ENCODE measurements at places on chromosomes 2 and 18.

- DNase-seq: no peak
These were observed 235.3 kb upstream of the PXDN start for GRCh38 chr2:1979569-1979968.

GRCh38 chr2:57453945-57454344 is 592.7 kb upstream of the VRK2 start:
- DNase-seq: no peak

- no peak for DNase-seq
These were observed 74.7 kb upstream of the TEX51 start for GRCh38 chr2:126823951-126824350.

DNA sequence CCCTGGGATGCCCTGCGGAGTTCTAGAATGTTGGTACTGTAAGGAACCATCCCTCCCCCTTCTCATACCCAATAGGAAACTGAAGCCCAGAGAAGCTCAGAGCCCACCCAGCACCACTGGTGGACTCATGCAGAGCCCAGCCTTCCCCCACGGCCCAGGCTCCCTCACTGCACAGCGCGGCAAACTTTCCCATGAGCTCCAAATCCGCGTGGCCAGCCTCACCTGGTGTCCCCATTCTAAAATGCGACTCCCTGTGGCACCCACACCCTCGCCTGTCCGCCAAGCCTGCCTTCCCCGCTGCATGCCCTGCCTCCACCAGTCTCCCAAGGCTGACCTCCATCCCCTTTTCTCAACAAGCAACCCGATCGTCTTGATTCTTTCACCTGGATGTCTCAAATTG is 51.1 kb downstream of the PTGR3 start:
- no peak for DNase-seq

- no peak for DNase-seq
These were observed 167.2 kb upstream of the SATB2 start for GRCh38 chr2:199624958-199625357.

DNA sequence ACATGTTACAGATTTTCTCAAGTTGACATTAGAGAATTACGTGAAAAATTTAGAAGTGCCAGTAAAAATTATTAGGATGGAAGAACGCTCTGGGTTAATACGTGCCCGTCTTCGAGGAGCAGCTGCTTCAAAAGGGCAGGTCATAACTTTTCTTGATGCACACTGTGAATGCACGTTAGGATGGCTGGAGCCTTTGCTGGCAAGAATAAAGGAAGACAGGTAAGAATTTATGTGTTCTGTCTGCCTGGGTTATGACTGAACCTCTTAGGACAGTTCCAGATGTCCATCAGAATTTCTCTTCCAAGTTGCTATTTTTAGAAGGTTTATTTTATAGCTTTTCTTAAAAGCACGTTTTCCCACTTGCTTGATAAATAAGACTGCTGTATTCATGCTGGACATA is 371.0 kb downstream of the GALNT13 start:
- no peak for DNase-seq

- no peak for DNase-seq
These were observed 194.1 kb downstream of the PRKCE start for GRCh38 chr2:45845566-45845965.

GRCh38 chr18:31225668-31226067 is 63.0 kb upstream of the DSC1 start:
- DNase-seq: peak; percentile 63

DNA sequence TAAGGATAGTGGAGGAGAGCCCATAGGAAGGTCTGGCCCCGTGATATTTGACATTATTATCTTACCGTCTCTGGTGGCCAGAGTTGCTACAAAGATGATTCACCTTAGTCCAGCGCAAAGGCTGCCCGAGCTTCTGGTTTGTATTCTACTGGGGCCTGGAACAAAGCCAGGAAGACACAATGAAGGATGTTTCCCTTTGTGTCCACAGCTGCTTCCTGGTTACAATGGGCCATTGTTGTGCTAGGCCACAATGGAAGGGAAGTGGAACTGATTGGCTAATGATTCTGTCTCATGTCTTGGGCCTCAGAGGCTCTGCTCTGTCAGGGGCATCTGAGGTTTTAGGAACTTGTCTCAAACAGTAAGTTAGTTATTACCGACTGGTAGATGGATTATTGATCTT is 132.2 kb downstream of the TDRD15 start:
- DNase-seq: peak; percentile 36

DNA sequence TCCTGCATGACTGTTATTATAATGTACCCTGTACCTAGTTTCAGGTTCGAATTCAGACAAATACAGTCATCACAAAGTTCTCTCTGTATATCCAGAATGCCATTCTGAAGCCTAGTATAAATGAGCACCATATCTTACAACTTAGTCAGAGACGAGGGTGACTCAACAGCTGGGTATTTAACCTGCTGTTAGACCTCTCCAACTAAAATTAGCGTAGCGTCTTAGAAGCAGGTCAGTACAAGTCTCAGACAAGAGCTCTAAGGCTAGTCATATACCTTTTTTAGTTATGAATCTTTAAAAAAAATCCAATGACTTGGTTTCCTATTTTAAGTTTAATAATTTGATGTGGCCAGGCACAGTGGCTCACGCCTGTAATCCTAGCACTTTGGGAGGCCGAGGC is 74.1 kb downstream of the CABYR start:
- DNase-seq: peak; percentile 26

- no peak for DNase-seq
These were observed 132.7 kb upstream of the ASB18 start for GRCh38 chr2:236396818-236397350.

DNA sequence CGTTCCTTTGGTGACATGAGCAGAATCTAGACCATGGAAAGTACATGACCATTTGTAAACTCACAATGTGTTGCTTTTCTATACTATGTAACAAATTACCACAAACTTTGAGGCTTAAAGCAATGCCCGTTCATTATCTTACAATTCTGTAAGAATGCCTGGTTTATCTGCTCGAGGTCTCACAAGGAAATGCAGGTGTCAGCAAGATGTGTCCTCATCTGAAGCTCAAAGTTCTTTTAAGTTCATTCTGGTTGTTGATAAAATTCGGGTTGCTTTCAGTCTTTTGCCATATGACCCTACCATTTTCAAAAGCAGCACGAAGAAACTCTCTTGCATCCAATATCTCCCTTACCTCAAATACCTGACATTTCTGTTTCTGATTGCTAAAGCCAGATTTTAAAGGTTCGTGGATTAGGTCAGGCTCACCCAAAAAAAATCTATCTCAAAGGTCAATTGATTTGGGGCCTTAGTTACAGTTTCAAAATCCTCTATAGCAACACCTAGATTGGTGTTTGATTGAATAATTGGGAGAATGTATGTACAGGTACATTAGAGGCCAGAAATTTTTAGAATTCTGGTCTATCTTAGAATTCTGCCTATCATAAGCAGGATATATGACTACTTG is 125.9 kb downstream of the TMEM131 start:
- DNase-seq: no peak

DNA sequence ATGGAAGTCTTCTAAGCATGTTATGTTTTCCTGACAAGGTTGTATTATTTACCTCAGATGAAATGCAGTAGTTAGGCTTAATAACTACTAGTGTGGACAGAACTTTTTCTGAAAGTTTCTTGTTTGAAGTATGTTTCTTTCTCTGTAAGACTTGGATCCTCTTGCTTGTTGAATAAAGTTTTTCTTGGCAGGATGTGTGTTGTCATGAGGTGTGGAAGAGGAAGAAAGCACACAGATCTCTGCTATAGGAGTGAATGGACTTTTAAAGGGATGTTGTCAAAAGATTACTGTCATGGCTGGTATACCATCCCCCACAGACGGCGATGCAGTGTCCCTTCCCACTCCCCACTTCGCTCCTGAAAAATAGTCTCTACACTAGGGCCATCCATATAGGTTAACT is 2.6 kb downstream of the CAB39 start:
- DNase-seq: no peak

DNA sequence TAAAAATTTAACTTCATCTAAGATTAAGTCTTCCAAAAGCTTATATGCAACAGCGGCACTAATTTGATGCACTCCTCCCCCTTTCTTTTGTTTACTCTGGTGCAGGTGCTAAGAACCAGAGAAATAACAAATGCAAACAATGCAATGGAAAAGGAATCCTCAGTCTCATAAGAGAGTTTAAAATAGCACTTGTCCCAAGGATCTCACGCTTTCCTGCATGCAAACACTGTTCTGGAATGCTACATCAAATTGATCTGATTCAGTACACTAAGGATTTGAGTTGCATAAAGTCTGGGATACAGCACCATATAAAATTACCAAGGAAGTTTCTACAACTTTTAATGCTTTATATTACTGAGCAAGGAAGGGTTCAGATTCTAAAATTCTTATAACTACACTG is 50.5 kb downstream of the SEPTIN10 start:
- no peak for DNase-seq

DNA sequence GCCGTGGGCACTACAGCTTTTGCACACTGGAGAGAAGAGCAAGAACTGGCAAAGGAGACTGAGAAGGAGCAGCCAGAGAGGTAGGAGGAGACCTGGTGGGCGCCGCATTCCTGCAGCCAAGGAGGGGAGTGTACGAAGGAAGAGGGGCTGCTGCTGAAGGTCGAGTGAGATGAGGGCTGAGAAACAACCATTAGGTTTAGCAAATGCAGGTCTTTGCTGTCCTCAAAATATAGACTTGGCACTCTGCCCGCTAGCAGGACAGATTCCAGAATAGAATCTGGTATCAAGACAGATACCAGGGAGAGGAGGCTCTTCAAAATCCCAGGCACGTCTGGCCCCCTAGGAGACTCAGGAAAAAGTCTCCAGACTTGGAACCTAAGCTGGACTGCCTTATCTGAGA is 83.0 kb downstream of the TGOLN2 start:
- no peak for DNase-seq

GRCh38 chr2:207720517-207721187 is 9.2 kb downstream of the CCNYL1 start:
- no peak for DNase-seq

DNA sequence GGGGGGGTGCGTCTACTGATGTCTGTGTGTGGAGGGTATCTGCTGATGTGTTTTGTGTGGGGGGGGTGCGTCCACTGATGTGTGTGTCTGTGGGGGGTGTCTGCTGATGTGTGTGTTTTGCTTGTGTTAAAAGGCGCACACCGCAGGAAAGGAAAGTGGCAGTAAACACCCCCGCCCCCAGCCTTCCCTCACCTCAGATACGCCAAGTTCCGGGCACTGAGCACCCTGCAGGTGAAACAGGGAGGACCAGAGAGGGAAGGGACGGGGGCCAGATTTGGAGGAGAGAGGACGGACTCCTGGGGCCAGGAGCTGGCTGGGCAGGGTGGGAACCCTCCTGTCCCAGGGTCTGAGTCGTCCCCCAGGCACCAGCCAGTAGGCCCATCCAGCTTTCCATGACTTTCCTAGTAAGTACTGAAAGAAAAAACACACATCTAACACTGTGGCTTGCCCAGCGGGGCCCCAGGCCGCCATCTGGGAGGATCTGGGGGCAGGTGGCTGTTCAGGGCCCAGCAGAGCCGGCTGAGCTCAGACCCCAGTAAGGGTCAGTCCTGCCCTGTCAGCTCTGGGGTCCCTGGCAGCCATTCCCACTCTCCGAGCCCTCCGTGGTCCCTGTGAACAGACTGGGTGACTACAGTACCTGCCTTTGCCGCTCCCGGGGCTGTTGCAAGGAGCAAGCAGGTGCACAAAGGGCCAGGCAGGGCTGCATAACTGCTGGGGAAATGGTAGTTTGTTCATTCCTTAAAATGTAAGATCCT is 126.9 kb downstream of the NFATC1 start:
- no peak for DNase-seq

GRCh38 chr2:183163821-183164649 is 39.8 kb downstream of the NUP35 start:
- DNase-seq: no peak

GRCh38 chr2:225318440-225318839 is 81.1 kb upstream of the NYAP2 start:
- DNase-seq: no peak

GRCh38 chr2:157076526-157077161 is 180.9 kb upstream of the GALNT5 start:
- DNase-seq: no peak

DNA sequence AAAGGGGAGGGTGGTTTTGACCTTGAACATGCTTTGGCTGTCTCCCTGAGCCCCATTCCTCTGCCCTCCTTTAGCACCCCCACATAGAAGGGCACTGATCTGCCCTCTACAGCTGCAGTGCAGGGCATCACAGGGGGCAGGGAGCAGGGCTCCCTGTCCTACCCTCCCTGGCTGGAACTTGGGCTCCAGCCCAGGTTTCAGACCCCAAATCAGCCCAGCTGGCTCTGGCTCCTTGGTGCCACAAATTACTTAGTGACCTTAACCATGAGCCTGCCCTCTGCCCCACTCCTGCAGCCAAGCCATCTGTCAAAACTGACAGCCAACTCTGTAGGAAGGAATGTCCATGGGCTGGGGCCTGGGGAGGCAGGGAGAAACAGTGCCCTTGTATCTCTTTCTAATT is 105.6 kb downstream of the MAPK4 start:
- no peak for DNase-seq

DNA sequence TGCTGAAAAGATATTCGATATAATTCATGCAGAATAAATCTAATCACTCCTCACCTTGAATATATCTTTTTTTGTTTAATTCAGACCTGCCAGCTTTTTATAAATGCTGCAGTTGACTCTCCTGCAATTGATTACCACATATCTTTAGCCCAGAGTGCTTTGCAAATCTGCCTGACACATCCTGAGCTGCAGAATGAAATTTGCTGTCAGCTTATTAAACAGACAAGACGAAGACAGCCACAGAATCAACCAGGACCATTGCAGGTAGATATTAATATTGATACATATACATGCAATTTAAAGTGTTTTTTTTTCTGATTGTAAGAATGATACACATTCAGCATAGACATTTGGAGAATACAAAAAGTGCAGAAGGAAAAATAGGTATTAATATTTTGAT is 35.6 kb upstream of the DYNC2LI1 start:
- DNase-seq: no peak

- no peak for DNase-seq
These were observed 1.8 kb downstream of the HOXD9 start for GRCh38 chr2:176124110-176124946.

DNA sequence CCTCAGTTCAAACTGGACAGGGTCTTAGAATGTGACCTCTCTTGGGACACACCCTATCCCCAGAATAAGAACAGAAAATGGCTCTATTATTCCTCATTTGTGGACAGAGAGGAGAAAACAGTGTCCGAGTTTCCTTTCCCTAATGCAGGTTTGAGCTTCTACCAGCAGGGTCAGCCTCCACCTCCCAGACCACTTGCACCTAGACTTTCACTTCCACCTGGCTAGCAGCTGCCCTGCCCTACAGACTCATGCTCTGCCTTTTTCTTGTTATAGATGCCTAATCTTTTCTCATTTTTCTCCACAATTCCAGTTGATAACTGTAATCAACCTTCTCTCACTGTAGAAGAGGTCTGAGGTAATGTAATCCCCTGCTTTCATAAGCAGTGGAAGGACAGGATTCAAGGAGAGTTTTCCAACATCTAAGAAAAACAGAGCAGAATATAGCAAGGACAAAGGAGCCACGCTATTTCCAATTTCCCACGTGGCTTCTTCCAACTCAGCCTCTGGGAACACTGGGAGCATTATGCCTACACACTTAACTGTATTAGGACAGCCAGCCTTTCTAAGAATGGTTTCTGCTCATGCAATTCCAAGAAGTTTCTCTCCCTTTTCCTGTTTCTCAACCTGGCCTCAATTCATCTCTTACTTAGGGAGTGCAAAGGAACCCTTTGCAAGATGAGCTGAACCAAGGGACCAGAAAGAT is 239.8 kb downstream of the BCL11A start:
- no peak for DNase-seq

GRCh38 chr2:173232956-173233744 is 121.5 kb upstream of the CDCA7 start:
- no peak for DNase-seq

Data from smooth muscle cell of the brain vasculature (primary cell).